ENCODE measurements at places on chromosomes 6 and 20.

DNA sequence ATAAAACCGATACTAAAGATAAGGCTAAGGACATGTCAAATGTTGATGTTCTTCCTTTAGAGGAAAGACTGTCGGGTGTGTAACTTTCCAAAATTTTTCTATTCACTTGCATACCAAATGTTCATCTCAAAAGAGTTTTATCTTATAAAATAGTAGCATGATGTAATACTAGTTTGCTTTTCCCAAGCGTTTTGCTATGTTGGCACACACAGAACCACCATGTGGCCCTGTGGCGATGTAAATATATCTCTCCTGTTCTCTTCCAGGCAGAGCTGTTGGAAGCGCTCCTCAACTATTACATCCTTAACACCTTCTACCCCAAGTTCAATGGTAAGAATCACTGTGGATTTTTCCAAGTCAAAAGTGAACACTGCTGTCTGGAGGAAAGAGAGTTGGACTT lies 26.5 kb downstream of the LBP start:
- DNase-seq: no peak

GRCh38 chr6:25405442-25405841 lies 126.3 kb downstream of the CARMIL1 start:
- no peak for DNase-seq

DNA sequence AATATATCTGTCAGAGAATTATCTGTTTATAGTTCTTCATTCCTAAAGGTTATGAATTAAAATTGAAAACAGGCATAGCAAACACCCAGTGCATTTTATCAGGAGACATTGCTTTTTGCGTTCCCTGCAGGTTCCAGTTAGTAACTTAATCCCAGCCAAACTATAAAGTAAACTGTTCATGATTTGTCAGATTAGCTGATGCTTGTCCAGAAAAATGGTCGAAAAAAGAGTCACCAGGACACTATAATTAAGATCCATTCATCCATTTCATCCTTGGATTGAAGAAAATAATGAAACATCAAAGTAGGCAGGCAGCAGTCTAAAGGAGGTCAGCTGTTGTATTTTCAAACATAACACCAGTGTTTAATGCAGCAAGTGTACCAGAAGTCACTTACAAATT lies 75.9 kb downstream of the EPHA7 start:
- DNase-seq: no peak

GRCh38 chr20:51306081-51306480 lies 236.4 kb downstream of the NFATC2 start:
- no peak for DNase-seq

DNA sequence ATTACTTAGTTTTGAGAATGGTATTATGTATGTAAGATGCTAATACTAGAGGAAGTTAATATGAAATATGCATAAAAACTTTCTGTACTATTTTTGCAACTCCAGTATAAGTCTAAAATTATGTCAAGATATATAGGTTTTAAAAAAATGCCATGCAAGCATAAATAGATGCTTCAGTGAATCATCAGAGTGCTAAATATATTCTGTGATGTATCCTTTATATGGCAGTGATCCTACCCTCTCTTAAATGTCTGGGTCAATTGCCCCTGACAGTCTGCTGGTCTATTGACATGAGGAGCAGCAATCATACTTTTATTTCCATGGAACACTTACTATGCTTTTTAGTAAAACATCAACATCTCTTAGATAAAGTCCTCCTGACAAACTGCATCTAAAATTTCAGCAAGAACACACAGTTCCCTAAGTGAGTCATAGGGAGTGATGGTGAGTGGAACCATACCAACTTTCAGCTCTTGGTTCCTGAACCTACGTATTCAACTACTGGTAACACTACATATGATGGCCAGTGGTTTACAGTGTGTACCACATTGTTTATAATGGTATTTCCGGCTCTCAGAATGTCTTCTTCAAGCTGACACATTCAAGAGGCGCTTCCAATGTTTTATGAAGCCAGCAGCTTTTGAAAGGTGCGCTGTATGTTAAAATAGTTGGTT lies 928.7 kb upstream of the GJE1 start:
- no peak for DNase-seq

- DNase-seq: no peak
Observed at GRCh38 chr20:34445177-34446065, 70.8 kb upstream of the DYNLRB1 start.

GRCh38 chr6:36244641-36245280 lies 25.1 kb upstream of the PNPLA1 start:
- DNase-seq: no peak

- DNase-seq: no peak
Observed at GRCh38 chr20:59515013-59515905, 89.1 kb upstream of the PHACTR3 start.

- DNase-seq: no peak
Observed at GRCh38 chr20:5895626-5896025, 54.7 kb downstream of the TRMT6 start.

DNA sequence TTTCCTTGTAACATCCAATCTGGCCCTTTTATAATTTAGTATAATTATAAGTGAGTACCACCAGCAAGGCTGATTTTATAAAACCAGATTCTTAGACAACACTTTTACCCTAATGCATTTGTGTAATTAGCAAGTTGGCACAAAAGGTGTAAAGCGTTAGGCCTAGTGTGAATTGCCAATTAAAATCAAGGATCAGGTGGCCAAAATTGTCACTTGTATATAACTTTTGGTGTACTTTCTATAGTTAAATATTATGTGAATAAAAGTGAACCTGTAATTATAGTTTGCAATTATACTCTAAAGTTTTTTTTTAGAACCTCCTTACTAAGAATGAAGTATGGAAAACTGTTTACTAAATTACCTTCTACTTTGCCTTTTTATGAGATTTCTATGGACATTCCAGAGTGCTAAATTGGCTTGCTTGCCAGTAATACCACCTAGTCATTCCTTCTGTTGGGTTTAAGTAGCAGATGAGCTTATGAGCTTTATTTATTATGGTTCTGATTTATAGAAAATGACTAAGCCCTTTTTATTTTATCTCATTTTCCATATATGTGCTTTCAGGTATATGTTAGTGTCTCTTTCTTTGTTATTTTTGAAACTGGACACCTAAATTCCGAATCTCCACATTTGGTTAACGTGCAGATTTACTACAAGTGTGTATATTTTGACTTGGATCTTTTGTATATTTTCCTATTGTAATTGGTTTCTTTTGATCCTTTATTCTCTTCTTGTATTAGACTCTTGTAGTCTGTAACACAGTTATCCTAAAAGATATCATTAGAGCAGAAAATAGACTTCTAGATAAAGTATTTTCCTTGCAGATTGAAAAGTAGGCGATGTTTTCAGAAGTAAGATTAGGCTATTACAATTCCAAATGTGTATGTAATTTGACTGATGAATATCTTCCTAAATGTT lies 3.9 kb downstream of the STXBP5 start:
- no peak for DNase-seq

GRCh38 chr20:64191002-64191401 lies 26.8 kb downstream of the MYT1 start:
- no peak for DNase-seq

DNA sequence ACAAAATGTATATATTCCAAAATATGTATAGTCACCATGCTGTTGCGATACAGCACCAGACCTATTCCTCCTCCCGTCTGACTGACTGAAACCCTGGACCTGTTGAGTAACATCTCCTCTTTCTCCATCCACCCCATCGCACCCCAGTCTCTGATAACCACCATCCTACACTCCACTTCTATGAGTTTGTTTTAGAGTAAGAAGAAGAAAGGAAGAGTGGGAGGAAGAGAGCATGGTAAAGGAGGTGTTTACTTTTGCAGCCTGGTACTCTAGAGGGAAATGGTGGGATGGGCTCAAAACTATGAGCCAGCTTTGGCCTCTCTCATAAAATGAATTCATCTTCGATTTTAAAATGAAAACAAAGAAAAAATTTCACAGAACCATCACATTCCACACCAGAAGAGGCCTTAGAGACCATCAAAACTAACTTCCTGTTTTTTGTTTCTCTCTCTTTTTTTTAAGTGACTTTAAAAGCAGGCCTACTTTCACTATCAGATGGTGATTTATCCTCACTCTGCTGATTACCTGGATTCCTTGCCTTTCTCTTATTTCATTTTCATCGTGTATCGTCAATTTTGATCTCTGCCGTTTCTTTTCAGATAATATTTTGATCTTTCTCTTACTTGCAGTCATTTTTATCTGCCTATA lies 16.8 kb upstream of the FUCA2 start:
- no peak for DNase-seq

- no peak for DNase-seq
Observed at GRCh38 chr6:11111769-11112437, 378 bp upstream of the ERVFRD-1 start.

GRCh38 chr20:24868396-24868927 lies 80.6 kb upstream of the CST7 start:
- no peak for DNase-seq

DNA sequence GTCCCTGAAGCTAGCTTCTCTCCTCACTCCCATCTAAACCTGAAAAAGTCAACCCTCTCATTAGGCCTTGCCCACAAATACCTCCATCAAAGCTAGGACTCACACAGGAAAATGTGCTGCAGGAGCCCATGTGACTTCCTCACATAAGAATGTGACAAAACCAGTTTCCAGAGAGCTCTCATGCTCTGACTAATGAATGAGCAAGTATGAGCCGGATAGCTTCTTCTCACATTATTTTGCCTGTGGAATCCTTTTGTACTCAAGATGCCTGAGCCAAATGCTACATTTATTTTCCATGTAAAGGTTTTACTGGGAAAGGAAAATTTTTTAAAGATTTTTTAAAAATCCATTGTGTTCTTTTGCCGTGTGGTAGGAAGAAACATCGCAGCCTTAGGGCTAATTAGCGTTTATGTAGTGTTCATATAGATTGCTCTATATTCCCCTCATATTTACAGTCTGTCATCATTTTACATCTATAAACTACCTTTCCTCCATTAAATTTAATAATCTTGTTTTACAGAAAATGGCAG lies 68.6 kb upstream of the CCN6 start:
- no peak for DNase-seq

DNA sequence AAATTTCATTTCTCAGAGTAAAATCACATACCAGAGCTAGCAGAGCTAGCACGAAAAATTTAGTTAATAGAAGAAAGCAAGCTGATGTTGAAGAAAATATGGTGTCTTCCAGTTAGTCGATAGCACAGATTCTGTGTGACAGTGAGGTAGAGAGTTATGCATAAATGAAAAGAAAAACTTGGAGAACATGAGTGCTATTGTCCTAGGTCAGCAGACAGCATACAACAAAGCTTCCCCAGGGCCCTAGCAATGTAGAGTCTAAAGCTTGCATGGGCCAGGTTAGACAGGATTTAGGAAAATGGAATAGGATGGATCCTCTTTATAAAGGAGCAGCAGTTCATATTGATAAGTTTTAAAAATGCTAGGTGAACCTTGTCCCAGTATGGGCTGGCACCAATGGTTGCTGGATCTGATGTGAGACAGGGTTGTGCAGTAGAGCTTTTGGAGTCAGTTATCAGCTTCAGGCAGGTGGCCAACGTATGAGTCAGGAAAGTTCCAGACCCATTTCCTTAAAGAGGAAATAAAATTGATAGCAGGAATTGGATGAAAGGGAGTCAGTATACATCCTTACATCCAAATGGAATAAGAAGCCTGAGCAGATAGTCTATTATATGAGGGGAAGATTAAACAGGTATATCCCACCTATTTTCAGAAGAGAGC lies 277.2 kb downstream of the FRK start:
- DNase-seq: no peak

- DNase-seq: no peak
Observed at GRCh38 chr6:71236926-71237434, 51.6 kb upstream of the OGFRL1 start.
